ENCODE measurements at places on chromosomes 16 and 17. TPM values are rescaled to one million over a fixed set of nuclear protein-coding genes. Genes with fewer than 3 reads are reported as not detected.

- no peak for DNase-seq
Measured at GRCh38 chr17:3972931-3973330, 8.7 kb upstream of the ATP2A3 start.

Gene PERCC1
- total RNA-seq: not detected

GRCh38 chr16:67326472-67327309, at the start of the genes KCTD19 and LRRC36:
Gene KCTD19 (minus strand): TSS chr16:67326741. CDS start chr16:67326707, 34 bp downstream.
Gene LRRC36 (plus strand): TSS chr16:67326815. CDS start chr16:67326863, 48 bp downstream.
- DNase-seq: peak; percentile 78

DNA sequence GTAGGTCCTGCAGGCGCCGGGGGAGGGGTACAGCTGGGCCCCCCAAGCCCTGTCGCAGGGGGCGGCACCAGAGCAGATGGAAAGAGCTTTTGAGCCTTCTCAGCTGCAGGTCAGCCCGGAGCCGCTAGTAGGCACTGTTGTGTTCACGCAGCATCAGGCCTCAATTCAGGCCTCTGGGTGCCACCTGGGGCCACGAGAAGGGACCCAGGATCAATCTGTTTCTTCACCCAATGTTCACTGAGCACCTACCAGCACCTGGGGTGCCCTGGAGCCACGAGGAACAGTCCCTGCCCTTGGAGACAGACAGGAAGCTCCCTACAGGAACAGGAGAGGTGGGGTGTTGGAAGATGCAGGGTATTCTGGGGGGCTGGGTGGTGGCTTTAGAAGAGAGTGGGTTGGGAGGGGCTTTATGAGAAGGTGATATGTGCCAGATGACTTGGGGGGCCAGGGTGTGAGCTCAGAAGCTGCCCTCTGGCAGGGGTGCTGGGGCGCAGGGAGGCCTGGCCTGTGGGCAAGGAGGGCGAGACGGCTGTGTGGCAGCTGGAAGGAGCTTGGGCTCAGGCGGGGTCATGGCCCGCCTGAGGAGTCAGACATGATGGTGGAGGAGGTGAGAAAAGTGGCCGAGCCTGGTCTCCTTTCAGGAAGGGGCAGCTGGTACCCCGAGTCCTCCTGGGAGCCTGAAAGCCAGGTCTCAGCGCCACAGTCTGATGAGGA, 121.9 kb upstream of the GSE1 start:
- peak; percentile 59 for DNase-seq

Gene KRT36
- not detected for total RNA-seq

DNA sequence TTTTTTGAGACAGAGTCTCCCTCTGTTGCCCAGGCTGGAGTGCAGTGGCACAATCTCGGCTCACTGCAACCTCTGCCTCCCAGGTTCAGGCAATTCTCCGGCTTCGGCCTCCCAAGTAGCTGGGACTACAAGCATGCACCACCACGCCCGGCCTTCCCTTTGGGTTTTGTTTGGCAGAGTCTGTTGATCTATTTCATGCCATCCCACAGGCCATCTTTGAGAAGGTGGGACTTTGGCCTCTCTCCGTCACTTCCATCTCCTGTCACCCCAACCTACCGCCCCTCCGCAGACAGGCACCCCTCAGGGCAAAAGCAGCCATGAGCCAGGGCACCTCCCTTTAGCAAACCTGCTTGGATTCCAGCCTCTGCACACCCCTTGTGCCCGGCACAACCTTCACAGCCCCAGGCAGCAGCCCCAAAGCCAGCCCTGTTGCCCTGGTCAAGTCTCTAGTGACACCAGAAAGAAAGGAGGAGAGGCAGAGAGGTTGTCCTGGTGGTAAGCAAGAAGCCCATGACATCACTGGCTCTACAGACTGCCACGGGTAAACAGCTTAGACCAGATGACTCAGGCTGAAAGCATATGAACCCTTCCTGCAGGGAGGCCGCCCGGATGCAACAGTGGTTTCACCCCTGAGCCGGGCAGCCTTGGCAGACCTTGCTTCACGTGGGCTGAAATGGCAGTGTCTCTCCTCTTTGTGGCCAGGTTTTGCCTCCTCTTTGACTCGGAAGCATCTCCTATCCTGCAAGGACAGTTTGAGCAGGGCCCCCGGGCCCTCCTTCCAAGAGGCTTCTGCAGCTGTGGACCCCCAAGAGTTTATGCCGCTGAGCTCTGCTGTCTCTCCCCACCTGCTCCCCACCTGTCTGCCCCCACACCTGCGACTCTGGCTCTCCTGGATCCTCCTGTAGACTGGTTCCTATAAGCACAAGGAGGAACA, 8.1 kb upstream of the TIMP2 start:
- peak; percentile 82 for DNase-seq

GRCh38 chr17:41480136-41480535, 815 bp downstream of the KRT35 start:
- no peak for DNase-seq

Gene STH
- total RNA-seq: not detected

- no peak for DNase-seq
Measured at GRCh38 chr16:21125191-21125590, 25.5 kb downstream of the DNAH3 start.

All from activated CD4-positive, alpha-beta memory T cell treated with anti-CD3 and anti-CD28 coated beads for 36 hours (primary cell).